T-helper 22 cell (primary cell): ENCODE measurements at places on chromosomes 5 and 9.

DNA sequence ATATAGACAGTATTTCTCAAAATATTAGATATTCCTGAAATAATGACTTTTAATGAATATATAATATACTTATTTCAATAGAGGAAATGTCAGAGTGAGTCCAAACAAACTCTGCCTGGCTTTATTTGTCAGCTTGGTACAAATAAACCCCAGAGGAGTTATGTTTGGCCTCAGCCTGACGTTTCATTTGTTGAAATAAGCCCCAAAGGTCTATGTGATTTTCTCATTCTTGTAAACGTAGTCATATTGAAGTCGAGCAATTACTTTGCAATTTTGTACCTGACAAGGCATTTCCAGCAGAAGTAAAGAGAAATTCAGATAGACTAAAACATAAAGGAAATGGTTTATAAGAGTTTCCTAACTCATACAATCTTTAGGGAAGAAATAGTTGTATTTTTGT is 57.9 kb downstream of the MCCC2 start:
- no peak for DNase-seq

GRCh38 chr5:62134811-62135210 is 171.2 kb upstream of the KIF2A start:
- no peak for DNase-seq

DNA sequence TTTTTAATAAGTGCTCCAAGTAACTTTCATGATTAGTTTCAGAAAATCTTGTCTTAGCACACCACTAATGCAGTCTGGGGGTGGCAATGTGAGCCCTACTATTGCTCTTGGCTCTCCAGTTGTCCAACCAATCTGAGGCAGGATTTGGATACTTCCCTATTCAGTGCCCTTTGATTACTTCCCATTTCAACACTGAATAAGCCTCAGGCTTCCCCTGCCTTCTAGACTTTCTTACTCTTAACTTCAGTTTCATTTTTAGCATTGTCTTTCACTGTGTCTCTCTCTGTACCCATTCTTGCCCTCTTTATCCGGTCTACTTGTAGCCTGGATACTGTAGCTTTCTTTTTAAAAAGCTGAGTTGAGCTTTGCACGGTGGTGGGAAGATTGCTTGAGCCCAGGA is 186.1 kb downstream of the C9orf152 start:
- no peak for DNase-seq

DNA sequence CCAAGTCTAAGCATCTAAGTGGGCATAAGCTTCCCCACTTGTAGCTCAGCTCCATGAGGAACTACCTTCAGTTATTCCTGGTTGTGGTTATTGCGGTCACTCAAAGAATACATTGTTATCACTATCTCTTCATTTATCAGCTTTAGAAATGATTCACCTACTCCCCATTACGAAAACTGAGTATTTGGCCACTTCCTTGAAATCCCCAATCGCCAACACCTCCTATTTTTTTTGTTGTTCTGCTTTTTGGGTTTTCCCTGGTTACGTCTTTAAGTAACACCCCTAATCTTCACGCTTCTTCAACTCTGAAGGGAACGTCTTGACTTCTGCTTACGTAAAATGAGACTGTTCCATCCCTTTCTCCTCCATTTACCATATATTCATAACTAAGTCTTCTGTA is 20.7 kb downstream of the MAPK9 start:
- no peak for DNase-seq

GRCh38 chr5:14410394-14411201 is 171.0 kb upstream of the OTULINL start:
- DNase-seq = no peak
